ENCODE measurements at places on chromosomes 16 and 17.
A peak's percentile ranks its signal among the peaks of the same experiment; 100 is the strongest.

DNA sequence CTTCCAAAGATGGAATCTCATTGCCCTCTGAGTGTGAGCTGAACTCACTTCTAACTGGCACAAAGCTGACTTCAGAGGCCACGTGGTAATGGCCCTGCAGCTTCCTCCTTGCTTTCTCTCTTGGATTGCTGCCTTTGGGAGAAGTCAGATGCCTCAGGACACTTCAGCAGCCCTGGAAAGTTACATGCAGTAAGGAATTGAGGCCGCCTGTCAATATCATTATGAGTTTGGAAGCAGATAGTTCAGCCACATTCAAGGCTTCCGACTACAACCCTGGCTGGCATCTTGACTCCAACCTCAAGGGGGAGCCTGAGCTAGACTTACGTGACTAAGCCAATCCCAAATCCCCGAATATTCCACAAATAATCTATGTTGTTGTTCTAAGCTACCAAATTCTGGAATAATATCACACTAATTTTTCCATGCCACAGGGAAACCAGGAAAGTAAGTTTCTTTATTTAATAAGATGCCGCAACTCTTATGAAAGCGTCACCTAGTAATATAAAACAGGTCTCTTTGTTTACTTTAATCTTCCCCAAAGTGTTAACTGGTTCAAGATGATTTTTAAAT is 13.6 kb downstream of the CEP20 start:
- peak; percentile 31 for DNase-seq

- no peak for DNase-seq
These were observed 128.8 kb upstream of the ASIC2 start for GRCh38 chr17:33421933-33422332.

DNA sequence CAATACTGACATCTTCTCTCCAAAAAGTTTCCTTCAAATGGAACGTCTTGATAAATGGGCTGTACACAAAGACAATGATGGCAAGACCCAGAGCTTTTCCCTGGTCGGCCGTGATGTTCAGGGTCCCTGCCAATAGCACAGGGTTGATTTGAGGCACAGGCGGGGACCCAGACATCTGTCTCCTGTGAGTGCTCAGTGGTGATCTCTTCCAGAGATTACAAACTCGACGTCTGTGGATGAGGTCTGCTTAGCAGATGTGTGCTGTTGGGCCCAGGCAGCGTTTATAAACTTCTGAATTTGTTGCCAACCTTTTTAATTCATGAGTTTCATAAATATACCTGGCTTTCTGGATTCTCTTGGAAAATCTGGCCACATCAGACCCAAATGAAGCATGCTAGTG is 14.9 kb downstream of the CPPED1 start:
- DNase-seq: no peak

GRCh38 chr17:67509390-67510287 is 132.6 kb downstream of the PITPNC1 start:
- DNase-seq: no peak

- peak; percentile 54 for DNase-seq
These were observed 522 bp upstream of the VEZF1 start for GRCh38 chr17:57988301-57989250.

All from neuronal stem cell (in vitro differentiated cells).